ENCODE measurements at places on chromosomes 12 and 14.
A peak's percentile ranks its signal among the peaks of the same experiment; 100 is the strongest.

GRCh38 chr12:6195665-6196535 is 4.3 kb upstream of the CD9 start:
- DNase-seq, result peak; percentile 75

DNA sequence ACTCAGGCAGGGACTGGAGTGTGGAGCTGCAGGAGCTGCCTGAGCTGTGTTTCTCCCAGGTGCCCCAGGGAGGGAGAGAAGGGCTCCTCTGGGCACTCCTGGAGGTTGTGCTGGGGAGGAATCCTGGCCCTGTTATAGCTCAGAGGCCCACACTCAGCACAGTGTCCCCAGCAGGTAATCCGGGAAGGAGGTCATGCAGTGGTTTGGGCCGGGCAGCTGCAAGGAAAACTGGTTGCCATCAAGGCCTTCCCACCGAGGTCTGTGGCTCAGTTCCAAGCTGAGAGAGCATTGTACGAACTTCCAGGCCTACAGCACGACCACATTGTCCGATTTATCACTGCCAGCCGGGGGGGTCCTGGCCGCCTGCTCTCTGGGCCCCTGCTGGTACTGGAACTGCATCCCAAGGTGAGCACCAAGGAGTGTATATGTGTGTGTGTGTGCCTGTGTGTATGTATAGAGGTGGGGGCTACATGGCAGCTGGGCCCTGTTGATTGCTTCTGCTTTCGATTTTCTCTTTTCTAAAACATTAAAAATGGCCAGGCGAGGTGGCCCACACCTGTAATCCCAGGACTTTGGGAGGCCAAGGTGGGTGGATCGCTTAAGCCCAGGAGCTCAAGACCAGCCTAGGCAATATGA is 2.0 kb downstream of the AMHR2 start:
- no peak for DNase-seq

GRCh38 chr12:24821691-24822090 is 127.2 kb downstream of the BCAT1 start:
- DNase-seq, result no peak

DNA sequence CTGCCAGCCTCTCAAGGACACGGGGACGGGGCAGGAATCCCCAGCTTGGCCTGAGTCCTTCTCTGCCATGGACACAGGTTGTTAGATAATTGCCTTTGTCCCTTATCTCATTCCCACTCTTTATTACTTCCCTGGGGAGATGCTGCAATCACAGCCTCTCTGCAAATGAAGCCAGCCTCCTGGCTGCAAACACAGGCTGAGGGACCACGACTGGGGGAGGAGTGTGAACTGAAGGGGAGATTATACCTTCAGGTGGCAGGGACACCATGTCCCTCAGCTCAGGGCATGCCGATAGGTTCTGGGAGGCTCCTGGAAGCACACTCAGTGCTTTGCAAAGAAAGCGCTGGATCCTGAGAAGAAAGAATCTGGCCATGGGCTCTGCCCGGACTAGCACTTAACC is 16.1 kb upstream of the CHGA start:
- DNase-seq, result no peak

- no peak for DNase-seq
These were observed 58.9 kb upstream of the KITLG start for GRCh38 chr12:88638966-88639760.

GRCh38 chr12:79897617-79898016 is 37.3 kb downstream of the PPP1R12A start:
- no peak for DNase-seq

DNA sequence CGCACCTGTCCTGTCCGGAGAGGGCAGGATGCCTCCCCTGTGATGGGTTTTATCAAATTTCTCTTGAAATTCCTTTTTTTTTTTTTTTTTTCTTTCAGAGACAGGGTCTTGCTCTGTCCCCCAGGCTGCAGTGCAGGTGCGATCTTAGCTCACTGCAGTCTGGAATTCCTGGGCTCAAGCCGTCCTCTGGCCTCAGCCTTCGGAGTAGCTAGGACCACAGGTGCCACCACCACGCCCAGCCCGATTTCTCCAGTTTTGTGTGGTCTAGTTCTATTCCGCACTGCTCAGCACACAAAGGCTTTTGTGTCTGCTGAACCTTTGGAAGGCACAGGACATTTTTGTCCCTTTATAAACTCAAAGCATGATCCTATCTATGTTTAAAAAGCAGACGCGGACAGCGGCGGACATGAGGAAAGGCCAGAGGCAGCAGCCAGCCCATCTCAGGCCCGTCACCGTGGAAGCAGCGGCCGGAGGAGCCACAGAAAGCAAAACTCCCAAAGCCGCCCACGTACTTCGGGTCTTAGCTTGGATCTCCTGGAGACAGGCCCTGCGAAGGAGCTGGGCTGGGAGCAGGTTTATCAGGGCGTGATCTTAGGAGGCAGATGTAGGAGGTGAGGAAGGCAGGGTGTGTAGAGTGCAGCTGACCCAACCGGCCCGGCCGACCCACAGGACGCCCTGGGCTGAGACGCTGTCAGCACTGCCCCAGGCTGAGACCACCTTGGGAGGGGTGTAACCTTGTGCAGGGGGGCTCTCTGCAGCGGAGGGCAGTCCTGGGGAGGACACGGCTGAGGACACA is 30.9 kb upstream of the FBRSL1 start:
- DNase-seq, result no peak

DNA sequence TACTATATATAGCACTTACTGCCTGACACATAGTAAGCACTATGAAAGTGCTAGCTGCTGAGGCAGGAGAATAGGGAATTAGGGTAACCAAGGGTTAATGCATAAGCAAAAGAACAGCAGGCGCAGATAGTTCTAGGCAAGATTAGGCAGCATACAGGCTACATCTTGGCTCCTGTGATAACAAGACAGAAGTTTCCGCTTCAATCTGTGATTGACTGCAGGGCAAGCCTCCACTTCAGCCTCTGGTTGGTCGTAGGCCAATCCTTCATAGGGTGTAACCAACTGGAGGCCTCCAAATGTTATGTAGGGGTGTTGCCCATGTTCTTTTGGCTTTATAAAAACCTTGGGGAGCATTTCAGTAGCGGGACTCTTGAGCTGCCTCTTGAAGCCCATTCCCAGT is 46.9 kb downstream of the KLHL28 start:
- DNase-seq, result no peak

DNA sequence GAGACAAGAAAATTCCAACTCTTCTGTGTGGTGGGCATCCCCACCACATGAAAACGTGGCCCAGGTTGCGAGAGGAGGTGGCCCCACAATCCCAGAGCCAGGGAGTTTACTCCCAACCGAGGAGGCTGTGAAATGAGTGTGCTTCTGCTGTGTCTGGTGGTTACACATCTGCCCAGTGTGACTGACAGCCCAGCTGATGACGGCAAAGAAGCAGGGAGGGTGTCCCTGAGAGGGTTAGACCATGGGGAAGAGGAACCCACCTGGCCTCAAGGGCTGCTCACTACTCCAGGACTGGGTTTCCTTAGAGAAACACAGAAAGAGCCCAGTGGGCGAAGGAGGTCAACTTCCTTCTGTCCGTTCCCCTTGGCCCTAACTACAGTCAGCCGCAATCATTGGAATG is 24.6 kb downstream of the ZFP36L1 start:
- no peak for DNase-seq

GRCh38 chr12:50085615-50086072 is 502 bp downstream of the SMARCD1 start:
- no peak for DNase-seq

DNA sequence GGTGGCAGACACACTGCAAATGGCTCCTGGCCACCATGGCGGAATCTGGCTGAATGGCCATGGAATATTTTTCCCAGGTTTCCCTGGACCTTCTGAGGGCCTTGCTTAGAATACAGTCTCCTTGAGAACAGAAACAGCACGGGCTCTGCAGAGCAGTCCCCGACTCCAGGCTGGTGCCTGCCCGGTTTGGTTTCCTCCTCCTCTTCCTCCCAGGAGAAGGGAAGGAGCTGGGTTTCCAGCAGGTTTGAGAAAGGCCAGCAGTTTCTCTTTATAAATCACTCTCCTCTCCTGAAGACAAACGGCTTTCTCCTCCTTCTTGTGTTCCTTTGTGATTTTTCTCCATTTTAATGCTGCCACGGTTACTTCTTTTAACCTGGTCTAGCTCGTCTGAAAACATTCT is 106.8 kb upstream of the RFLNA start:
- DNase-seq, result no peak

DNA sequence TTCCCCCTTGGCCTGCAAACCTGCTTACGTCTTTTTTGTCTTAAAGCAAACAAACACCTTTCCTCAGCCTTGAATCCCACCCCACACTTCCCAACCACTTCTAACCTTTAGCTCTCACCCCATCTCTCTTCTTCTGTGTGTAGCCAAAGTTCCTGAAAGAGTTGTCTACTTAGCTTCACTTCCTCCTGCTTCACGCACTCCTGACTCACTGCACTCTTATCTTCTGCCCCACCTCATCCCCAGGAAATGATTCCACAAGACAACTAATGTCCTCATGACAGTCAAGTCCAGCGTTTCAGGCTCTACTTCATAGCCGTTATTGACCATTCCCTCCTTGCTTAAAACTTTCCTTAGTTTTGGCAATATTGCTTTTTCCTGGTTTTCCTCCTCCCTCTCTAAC is 22.4 kb downstream of the EIF2B2 start:
- DNase-seq, result no peak

GRCh38 chr12:106974511-106974910 is 12.4 kb downstream of the MTERF2 start:
- DNase-seq, result no peak

DNA sequence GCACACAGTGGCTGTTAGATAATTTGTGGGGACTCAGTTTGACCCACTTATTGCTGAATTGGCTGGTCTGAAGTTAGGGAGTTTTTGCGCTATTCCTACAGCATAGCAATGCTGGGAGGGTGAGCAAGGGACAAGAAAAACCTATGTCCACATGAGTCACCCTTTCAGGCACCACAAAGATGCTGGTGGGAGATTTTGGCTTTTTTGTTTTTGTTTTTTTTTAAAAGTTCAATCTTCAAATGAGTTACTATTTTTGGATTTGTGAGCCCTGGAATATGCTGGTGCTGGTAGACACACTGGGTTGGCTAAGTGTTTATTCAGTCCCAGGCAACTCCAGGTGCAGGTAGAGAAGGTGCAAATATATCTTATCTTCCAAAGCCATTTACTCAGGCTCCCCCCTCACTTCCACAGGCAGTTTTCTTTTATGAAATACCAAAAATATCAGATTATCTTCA is 143.4 kb downstream of the BTG1 start:
- DNase-seq, result no peak

GRCh38 chr12:69112616-69113015 is 126.8 kb upstream of the CPSF6 start:
- DNase-seq, result no peak

- DNase-seq, result no peak
These were observed 947.4 kb downstream of the LRFN5 start for GRCh38 chr14:42554091-42554490.

DNA sequence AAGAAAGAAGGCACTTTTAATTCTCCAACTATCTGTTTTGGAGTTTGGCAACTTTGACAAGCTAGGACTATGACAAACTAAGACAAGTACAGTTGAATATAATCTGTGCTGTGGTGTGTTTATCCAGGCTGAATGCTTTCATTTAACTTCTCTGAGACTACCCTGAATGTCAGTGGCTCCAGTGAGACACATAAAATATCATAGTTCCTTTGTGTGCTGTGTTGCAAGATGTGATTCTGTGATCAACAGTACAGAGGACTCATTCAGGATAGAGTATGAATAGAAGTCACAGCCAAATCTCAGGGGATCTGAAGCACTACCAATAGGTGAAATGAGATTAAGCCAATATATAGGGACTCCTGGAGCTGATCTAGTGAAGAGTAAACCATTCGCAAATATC is 876.9 kb upstream of the FBXO33 start:
- DNase-seq, result no peak

GRCh38 chr12:94225947-94226630 is 77.7 kb downstream of the PLXNC1 start:
- DNase-seq, result no peak

GRCh38 chr12:77814386-77814785 is 16.3 kb upstream of the NAV3 start:
- no peak for DNase-seq

DNA sequence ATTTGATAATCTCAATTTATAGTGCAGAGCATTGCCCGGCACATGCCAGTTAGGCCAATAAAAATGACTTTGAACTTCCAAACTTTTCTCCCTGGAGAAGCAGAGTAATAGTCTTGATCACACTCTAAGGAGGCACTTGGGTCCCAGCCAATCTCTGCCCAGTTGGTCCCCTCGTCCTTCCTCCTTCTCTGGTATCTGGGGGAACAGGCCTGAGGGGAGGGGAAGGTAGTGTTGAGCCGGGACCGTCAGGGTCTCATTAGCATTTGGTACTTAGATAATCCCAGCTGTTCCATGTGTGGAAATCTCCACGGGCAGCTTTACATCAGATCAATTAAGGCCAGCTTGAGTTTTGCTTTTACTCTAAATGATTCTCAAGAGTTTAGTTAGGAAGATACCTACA is 70.1 kb downstream of the ZNF641 start:
- no peak for DNase-seq

GRCh38 chr12:69430942-69431590 is 39.1 kb upstream of the FRS2 start:
- DNase-seq, result no peak

GRCh38 chr12:105315726-105316125 is 14.8 kb upstream of the C12orf75 start:
- DNase-seq, result no peak
